ENCODE measurements at places on chromosomes 4 and X.

DNA sequence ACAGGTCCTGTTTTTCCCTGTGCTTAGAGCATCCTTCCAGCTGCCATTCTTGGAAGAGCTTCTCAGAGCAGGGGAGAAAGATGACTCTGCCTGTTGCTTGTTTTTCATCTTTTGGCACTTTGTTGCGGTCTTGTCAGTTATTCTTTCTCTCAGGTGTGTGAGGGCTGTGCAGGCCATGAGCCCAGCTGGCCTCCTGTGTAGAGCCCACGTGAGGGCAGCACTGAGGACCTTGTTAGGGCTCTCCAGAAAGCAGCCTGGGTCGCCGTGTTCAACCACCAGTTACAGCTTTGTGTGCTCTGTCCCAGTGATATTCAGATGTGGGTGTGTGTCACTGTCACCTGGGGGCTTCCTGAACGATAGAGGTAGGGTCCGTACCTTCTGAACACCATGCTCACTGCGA, 52.8 kb downstream of the NOP14 start:
- DNase-seq, result no peak

DNA sequence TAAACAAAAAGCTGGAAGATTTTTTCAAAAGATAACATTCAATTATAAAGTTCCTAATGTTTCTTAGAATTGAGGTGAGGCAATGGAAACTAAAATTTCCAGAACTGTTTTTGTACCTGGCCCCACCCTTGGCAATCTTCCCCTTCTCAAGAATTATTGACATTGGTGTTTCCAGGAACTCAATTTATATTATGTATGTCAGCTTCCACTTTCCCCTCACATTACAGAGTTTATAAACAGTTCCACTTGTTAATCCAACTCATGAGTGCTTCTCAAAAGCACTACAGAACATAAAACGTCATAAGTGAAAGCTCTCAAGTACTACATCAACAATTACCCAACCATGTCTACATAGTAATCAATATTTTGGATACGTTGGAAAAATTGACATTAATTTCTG, 107.4 kb downstream of the FAM13A start:
- no peak for DNase-seq

DNA sequence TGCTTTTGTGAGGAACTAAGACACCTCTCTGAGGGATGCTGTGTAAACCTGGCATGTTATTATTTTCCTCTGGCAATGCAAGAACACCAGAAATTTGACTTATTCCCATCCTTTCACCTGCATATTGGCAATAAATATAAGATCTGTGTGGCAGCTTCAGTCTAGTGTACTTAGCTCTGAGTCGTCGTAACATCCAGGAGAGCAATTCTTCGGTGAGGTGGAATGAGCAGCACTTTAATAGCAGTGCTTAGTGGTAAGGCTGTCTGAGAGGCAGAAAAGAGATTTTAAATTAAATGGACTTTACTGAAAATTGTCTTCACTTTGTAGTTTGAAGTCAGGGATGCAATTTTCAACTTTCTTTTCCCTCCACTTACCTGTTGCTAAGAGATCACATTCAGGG, 344.9 kb downstream of the PCDH7 start:
- DNase-seq, result no peak

DNA sequence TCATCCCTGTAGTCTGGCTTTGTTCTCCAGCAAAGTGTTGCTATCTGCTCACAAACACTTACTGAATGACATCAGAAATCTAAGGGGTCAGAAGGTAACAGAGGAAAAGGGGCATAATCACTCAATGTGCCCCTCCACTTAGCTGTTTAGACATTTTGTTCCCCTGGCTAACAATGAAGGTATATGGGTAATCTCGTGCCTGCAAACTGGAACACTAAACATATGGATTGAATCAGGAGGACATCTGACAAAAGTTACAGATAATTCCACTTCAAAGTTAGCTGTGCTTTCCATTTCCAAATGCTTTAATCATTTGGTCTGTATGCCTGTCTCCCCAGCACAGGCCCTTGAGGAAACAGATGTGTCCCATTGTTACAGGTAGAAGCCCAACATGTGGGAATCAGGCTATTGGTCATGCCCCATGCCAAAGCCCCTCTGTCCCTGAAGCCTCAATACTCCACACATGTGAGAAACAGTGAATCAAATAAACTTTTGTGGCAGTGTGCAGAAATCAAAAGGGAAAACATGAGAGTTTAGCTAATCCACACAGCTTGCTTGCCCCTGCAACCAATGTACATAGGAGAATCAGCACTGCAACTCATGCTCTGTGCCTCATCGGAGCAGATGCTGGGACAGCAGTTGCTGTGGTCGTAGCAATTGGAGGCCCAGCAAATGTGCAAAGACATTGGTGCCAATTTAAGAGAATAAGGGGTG, 111.7 kb downstream of the RNF150 start:
- no peak for DNase-seq

GRCh38 chrX:7378406-7378805, 230.5 kb upstream of the PUDP start:
- DNase-seq, result no peak

DNA sequence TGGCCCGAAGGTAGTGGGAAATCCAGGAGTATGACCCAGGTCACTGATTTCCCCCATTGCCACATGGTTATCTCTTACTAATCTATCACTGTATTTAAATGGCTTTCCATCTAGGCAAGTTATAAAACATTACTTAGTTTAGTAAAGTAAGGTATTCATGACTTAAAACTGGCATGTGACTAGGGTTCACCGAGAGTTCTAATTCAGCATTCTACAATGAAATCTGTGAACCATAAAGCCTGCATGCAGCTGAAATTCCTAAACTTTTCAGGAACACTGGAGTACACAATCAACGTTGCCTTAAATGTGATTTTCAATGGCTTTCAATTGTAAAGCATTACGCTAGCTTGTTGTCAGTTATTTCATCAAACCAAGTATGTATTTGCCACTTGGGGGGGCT, 22.7 kb upstream of the PRPS2 start:
- DNase-seq, result no peak

DNA sequence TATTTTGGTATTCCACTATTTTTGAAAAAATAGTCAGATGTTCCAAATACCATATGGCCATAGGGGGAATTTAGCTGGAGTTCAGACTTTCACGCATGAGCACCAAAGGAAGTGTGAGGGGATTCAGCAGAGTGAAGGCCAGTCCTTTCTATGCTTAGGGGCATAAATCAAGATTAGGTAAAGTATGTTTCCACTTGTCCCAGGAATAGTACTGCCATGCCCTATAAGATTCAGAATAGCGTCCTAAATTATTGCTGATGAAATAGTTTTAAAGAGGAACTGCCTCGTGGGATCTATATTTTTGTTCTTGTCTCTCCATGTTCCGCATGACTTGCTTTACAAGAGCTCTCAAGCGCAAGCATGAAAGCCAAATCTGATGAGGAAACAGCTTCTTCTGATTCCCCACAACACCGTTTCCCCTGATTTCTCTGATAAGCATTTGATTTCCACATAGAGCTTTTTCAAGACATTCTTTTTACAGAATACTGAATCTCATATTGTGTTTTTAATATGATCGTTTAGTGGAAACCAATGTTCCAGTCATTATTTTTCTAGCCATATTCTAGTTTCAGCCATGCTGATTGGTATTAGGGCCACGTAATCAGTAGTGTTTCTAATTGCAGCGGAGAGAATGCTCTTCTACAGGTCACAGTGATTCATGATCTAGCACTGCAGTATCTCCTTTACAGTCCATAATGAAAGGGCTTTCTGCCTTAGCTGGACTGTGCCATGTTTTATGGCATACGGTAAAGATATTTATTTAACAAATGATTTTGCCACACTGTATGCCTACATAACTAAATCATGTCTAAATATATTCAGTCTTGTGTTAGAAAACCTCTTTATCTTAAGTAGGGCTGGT, 492.3 kb downstream of the CENPC start:
- no peak for DNase-seq

GRCh38 chr4:87117051-87117731, 103.2 kb downstream of the KLHL8 start:
- DNase-seq, result no peak

DNA sequence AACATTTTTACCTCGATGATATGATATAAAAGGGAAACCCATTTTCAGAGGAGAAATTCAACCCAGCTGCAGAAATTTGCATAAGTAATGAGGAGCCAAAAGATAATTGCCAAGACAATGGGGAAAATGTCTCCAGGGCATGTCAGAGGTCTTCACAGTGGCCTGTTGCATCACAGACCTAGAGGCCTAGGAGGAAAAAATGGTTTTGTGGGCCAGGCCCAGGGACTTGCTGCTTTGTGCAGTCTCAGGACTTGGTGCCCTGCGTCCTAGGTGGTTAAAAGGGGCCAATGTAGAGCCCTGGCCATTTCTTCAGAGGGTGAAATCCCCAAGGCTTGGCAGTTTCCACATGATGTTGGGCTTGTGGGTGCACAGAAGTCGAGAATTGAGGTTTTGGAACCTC, 106.9 kb downstream of the CPXCR1 start:
- DNase-seq, result no peak

DNA sequence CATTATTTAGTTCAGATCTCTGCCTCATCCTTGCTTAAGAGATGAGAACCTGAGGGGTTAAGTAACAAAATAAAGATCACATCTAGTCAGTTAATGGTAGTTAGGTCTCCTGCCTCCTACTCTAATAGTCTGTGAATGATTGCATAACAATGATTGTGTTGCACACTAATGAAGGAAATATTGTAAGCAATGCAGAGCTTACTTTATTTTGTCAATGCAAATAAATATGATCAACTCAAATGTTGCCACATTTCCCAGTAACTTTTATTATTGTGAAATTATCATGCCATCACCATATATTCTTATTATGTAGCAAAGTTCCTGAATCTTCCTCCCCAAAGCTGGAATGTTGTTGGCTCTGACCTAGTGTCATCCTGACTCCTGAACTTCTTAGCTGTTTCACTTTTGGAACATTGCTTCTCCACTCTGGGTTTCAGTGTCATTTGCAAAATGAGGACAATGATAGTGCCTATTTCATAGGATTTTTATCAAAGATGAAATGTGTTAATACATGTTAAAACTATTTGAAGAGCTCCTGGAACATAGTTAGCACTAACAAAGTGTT, 17.0 kb upstream of the GABRA4 start:
- DNase-seq, result no peak

GRCh38 chr4:135359128-135359527, 1157.5 kb upstream of the PABPC4L start:
- no peak for DNase-seq

- no peak for DNase-seq
Observed at GRCh38 chr4:108980455-108981239, 217.8 kb upstream of the ETNPPL start.

DNA sequence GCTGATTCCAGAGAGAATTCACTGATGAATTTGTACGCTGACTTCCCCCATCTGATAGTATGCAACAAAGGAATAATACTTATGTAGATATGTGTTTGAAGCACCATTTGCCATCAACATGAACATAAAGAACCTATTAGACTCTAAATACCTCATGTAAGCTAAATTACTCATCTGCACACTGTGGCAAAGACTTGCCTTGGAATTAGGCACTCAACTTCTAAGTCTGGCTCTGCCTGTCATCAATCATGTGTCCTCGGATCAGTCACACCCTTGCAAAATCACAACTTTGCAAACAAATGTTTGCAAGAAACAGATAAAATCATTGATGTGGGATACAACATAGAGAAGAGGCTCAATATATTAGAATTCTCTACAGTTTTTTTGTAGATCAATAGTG, 169.9 kb upstream of the LDB2 start:
- DNase-seq, result no peak

DNA sequence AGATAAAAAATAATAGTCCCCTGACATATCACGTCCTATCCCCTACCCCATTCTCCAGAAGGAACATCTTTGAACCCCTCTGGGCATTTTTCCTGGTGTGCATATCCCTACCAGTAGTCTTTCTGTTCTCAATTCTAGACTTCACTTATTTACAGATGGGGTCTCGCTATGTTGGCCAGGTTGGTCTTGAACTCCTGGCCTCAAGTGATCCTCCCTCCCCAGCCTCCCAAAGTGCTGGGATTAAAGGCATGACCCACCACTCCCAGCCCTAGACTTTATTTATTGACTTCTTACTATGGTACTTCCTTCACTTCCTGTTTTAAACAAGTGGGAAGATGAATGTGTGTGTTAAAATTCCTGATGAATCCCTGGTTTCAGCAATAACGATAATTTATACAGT, 612 bp upstream of the RRAGB start:
- no peak for DNase-seq

GRCh38 chr4:7627251-7628250, 192.8 kb upstream of the PSAPL1 start:
- no peak for DNase-seq

GRCh38 chr4:93436000-93436626, 392.4 kb upstream of the ATOH1 start:
- no peak for DNase-seq

DNA sequence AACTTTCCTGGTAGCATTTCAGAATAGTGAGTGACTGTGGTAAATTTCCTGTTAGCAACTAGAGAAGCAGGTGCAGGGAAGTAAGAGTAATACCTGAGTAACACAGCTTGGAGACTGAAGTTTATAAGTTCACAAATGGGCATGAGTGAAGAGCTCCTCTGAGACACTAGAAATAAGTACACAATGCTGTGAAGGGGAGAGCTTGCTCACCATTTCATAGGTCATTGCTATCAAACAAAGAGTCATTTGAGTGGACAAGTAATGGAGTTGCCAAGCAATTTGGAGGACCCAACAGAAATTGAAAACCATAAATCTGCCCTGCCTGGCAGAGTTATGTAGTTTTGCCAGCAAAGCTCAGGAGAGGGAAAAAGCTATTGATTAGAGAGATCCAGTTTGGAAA, 523.6 kb downstream of the TRAM1L1 start:
- DNase-seq, result no peak

DNA sequence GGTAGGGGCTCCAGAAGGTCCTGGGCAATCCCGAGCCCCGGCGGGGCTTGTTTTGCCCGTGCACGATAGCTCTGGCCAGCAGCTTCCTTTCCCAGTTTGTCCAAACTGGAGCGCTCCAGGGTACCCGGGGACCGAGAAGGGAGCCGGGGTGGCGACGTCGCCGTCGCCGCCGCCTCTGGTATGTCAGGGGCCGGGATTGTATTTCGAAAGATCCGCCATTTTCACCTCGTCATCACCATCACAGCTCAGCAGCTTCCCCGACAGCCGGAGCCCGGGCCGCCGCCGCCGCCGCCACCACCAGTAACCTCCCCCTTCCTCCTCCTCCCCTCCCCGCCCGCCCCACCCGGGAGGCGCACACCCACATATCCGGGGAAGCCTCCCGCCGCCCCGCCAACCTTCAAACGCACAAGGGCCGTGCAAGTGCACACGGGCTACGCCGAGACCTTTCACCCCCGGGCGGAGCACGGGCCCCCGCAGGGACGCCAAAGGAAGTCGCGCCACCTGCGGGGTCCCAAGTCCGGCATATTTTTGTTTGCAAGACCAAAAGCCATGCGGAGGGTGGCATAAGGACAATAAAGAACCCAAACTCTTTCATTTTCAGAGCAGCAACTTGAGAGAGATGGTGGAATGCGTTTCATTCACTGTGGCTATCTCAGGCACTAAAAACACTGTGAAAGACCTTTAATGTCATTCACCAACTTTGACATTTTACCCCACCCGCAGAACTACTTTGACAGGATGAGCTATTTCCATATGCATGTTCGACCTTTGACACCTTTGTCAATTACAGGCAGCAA, at the start of gene LIN54:
TSS of gene LIN54 (minus strand) at position 302 of the 797 bp plus-strand sequence. CDS start 25,979 bp downstream, outside the sequence.
- peak; percentile 71 for DNase-seq
